ENCODE measurements at places on chromosomes 2 and 18. TPM values are rescaled to one million over a fixed set of nuclear protein-coding genes. Genes with fewer than 3 reads are reported as not detected.

MEP1B gene
- not detected for total RNA-seq

- no peak for DNase-seq
These were observed 29.3 kb downstream of the CD8B2 start for GRCh38 chr2:106516436-106516835.

DNA sequence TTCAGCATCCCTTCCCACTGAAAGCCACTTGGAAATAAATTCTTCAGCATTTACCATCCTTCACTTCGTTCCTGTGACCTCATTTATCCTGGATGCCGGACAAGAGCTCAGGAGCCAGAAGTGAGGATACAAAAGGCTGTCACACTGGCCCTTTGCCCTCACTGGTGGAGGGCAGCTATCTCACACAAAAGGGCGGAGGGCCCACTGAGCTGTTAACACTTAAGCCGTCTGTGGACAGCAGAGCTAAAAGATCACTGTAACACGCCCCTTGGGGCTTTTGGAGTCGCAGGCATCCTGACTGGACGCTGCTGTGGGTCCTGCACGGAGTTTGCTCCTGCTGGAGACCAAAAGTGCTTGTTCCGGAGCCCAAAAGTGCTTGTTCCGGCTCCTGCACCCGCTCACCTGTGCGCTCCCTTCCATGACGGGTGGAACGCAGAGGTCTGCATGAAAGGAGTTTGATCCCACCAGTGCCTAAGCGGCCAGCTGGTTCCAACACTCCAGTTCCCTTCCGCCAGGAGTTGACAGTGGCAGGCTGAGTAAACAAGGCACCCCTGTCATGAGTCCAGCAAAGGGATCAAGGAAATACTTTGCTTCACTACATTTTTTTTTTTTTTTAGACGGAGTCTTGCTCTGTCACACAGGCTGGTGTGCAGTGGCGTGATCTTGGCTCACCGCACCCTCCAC, 572.0 kb upstream of the LINC00305 start:
- no peak for DNase-seq

DNA sequence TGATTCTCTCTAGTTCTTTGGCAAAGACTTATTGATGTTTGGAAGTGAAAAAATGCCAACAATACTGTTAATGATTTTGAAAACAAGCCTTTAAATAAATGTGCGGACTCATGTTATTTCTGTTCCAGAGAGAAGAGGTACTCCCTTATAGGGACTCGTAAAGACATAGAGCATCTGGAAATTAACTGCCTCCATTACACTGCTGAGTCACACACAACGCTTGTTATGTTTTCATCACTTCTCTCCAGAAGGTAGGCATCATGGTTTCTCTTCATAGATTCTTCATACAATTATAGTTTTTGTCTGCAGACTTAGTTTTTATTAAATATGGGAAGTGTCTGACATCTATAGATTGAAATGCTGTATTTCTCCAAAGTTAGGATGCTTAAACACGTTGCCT, 302.5 kb upstream of the EPC2 start:
- DNase-seq, result no peak

DSG2 gene
- 194 TPM for total RNA-seq

DNA sequence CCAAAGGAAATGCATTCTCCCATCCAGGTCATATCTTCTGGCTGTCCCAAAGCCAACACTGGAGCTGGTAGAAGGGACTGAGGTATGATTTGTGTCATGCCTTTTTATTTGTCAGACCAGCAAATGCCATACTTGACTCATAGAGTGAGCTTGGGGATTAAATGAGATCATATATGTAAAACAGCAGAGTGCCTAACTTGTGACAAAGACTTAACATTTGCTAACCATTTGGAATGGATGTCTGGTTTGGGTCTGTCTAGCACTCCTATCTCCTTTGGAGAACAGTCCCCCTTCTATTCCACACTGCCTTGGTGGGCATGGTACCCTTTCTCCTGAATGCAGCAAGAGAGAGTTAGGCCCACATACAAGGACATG, 128.5 kb upstream of the LGALSL start:
- DNase-seq, result no peak

GRCh38 chr2:29920631-29921559, 491 bp downstream of the ALK start:
- DNase-seq, result no peak

GRCh38 chr2:71864085-71864484, 283.6 kb downstream of the CYP26B1 start:
- DNase-seq, result no peak

DNA sequence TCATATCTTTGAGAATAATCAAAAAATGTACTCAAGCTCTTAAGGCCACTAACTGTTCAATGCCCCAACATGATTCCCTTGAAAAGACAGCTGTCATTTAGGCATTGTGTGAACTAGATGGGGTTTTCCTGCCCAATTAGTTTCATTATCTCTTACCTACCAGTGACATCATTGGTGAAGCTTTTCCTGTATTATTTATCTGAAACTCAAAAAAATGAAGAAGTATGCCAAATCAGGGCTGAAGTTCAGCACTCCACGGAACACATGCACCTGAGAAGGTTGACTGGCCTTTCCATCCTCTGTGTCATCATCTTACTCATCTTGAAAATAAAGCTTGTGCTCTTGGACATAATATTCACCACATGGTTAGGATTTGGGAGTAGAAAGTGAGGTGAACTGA, 126.4 kb downstream of the TXNL1 start:
- DNase-seq, result no peak

DNA sequence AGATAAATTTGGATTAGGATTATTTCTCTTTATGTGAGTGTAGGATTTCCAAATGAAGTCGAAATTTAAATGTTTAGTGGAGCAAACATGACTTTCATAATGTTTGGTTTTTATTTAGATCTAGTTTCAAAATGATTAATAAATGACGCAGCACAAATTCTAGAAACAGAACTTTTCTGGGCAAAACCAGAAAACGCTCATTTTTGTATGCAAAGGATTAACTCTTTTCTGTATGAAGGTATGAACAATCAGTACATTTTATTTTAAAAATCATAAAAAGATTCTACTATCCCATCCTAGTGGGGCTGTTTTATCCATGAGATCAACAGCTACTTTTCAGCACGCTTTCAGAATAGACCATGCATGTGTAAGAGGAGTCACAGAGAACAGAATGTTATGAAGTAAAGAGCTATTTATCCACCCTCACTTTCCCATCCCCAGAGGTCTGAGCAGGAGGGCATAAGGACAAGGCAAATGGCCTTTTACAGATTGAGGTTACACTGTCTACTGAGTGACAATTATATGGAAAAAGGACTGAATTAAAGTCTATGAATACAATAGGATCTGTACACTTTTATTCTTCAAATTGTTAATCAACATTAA, 270.8 kb downstream of the ZEB2 start:
- no peak for DNase-seq

- no peak for DNase-seq
These were observed 37.7 kb downstream of the PSD4 start for GRCh38 chr2:113211226-113212105.

RAX gene
- total RNA-seq, result not detected

- DNase-seq, result peak; percentile 61
These were observed 58.2 kb downstream of the KLHL14 start for GRCh38 chr18:32714571-32715148.

LYG2 gene
- not detected for total RNA-seq

DNA sequence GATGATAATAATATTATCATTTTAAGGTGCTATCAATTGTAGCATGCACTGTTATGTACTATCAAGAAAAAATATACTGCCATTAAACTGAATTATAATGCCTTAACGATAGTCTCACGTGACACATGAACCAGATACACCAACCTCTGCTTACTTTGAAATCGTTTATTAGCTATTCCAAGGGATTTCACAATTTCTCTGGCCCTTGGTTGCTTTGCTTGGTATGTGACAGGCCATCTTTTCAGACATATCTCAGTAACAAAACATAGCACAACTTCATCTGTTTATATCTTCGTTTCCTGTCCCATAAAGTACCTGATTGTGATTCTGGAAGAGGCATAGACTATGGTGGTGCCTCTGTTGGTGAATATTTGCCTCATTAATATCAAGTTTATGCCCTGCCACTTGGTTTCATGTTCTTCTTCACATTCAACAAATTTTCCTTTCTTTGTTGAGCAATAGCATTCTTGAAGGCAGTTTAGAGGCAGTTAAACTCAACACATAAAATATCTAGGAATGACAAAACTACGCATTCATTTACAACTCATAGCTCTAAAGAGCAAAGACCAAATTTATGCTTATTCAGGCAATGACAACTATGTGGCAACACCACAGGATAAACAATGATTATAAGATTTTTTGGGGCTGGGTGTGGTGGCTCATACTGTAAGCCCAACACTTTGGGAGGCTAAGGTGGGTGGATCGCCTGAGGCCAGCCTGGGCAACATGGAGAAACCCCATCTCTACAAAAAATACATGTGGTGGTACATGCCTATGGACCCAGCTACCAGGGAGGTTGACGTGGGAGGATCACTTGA, 84.3 kb downstream of the MCFD2 start:
- DNase-seq, result no peak

GRCh38 chr2:239231231-239232194, 169.3 kb downstream of the HDAC4 start:
- no peak for DNase-seq

TMEM182 gene
- total RNA-seq, result 12.1 TPM

DNA sequence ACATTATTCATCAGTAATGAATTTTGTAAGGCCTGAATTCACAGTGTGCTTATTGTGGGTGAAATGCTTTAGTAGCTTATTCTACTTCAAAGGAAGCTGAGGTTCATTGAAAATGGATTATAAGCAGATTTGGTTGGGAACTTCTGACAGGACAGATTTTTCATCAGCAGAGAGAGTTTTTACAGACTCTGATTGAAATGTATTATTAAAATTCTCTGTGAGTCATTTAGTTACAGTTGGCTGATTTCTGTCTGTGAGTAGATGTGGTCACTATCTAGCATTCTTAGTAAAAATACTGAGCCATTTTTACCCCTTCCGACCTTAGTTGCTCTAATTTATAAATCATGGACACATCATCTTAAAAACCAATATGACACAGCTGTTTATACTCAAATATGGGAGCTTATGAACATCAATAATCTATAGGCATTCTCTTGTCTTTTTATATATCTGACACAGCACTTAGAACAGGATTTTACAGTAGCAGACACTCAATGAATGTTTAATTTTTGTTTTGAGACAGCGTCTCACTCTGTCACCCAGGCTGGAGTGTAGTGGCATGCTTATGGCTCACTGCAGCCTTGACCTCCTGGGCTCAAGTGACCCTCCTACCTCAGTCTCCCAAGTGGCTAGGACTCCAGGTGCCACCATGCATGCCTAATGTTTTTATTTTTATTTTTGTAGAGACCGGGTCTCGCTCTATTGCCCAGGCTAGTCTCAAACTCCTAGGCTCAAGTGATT, 239.6 kb downstream of the BABAM2 start:
- DNase-seq, result no peak

Data from Calu3 (cell line).